ENCODE measurements at places on chromosomes 12 and 14.

- no peak for DNase-seq
Measured at GRCh38 chr12:123807670-123808069, 45.6 kb downstream of the DNAH10 start.

DNA sequence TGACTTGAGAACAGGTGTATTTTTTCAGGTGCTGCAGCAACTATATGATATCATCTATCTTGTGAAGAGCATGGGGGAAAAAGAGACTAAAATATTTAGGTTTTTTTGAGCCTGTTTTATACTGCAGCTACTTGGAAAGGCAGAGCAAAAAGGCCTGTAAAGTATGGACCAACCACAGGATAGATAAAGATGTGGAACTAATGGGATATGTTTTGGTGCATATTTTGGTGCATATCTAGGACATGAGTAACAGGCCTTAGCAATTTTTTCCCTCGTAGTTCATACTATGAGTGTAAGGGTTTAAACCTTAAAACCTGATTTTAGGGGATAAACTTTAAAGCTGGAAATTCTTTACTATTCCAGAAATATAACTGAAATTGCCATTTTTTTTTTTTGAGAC lies 6.0 kb upstream of the GTSF1 start:
- DNase-seq = no peak

- peak; percentile 90 for DNase-seq
Measured at GRCh38 chr12:64679487-64680001, 69.2 kb downstream of the RASSF3 start.

DNA sequence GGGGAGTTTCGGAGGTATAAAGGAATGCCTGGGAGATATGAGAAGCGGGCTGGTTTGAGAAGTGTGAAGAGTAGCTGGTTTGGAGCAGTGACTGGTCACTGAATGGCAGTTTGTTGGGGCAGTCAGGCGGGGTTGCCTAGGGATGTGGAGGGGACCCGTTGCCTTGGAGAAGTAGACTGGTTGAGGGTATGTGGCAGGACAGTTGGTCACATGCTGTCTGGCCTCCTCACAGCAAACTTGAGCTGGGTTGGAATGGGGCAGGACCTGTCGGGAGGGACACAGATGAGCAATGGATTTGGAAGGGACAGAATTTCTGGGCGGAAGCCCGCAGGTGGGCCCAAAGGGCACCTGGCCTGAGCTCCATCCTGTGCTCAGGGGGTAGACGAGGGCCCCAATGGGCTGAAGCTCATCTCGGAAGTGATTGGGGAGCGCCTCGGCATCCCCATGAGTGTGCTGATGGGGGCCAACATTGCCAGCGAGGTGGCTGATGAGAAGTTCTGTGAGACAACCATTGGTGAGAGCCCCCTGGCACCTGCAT lies 2.2 kb downstream of the GPD1 start:
- DNase-seq = peak; percentile 27

- no peak for DNase-seq
Measured at GRCh38 chr14:54039311-54039710, 82.7 kb upstream of the BMP4 start.

DNA sequence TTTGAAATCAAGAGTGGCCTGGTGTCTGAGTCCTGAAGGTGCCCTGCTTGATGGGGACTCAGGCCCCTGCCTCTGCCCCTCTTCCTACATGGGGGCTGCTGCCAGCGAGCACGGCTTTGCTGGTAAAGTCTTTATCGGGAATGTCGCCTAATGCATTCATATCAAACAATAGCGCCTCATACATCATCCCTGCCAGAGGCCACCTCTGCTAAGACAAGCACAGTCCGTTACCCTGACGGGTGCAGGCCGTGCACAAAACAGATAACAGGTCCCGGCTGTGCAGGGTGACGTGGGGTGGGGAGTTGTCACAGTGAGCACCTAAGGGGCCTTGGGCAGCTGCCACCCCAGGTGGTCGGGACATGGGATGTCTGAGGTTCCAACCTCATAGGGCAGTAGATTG lies 68.4 kb upstream of the FAM222A start:
- no peak for DNase-seq

- DNase-seq = no peak
Measured at GRCh38 chr12:24555730-24556129, 393.2 kb downstream of the BCAT1 start.

GRCh38 chr12:104526320-104526719 lies 69.6 kb downstream of the CHST11 start:
- no peak for DNase-seq

DNA sequence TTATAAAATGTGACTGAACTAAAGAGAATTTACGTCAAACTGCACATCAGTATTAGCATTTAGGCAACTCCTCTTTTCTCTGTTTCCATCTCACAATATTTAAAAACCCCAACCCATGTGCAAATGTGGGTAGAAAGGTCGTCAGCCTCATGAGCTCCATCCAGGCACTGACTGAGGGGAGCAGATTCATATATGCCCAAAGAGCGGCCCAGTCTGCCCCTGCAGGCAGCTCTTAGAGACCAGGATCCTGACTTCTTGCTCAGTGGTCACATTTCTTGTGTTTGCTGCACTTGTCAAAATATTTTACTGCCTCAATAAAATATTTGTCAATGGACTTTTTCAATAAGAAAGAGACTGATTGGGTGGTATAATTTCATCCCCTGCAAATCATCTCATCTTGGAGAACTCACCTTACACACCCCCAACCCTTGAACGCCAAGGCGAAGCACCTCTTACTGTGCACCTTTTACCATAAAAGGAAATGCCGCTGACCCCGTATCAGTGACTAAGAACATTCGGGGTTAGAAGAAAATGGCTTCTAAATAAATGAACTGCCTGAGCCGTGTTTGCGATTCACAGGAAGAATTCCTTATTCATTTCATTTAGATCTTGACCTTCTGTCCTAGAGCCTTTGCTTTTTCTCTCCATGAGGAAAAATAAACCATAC lies 418.8 kb downstream of the BCL11B start:
- DNase-seq = no peak

GRCh38 chr12:117140397-117141096 lies 41.3 kb upstream of the TESC start:
- no peak for DNase-seq

- DNase-seq = no peak
Measured at GRCh38 chr12:39502726-39503125, 59.8 kb upstream of the KIF21A start.

DNA sequence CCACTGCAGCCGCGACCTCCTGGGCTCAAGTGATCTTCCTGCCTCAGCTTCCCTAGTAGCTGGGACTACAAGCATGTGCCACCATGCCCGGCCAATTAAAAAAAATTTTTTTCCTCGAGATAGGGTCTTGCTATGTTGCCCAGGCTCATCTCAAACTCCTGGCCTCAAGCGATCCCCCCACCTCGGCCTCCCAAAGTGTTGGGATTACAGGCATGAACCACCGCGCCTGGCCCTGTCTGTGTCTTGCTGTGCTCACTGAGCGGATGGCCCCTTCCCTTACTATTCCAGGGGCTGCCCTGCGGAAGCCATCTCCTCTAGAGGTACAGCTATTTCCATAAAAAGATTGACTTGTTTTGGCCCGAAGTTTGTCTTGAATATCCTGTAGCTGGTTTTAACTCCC lies 20.1 kb downstream of the SNRNP35 start:
- DNase-seq = no peak

DNA sequence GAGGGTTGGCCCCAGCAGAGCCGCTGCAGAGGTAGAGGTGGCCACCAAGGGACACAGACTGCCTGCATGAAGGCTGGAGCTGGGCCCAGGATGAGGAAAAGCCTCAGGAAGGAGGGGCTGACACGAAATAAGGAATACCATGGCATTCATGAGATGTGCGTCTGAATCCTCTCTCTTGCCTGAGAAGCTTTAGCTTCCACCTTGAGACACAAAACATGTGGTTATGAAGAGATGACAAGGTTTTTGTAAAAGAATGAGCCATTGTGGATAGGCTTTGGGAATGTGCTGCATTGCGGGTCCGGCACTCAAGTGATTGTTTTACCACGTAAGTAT lies 82.7 kb downstream of the DAD1 start:
- no peak for DNase-seq

GRCh38 chr12:24854908-24855307 lies 94.0 kb downstream of the BCAT1 start:
- DNase-seq = no peak

GRCh38 chr14:41749429-41749828 lies 142.8 kb downstream of the LRFN5 start:
- no peak for DNase-seq

Measured in sigmoid colon (tissue), 7 donors.